Left ventricle myocardium superior (tissue), 1 donor: ENCODE measurements at places on chromosomes 16 and 17. TPM values are rescaled to one million over a fixed set of nuclear protein-coding genes. Genes with fewer than 3 reads are reported as not detected.

Gene AOC2
- total RNA-seq: 0.40 TPM

Gene UBALD2
- total RNA-seq: 35.4 TPM

Gene PMM2
- 15.3 TPM for total RNA-seq

Gene KLHL10
- total RNA-seq: 0.12 TPM

- DNase-seq: no peak
Observed at GRCh38 chr17:3910420-3911270, 5.6 kb downstream of the P2RX1 start.

DNA sequence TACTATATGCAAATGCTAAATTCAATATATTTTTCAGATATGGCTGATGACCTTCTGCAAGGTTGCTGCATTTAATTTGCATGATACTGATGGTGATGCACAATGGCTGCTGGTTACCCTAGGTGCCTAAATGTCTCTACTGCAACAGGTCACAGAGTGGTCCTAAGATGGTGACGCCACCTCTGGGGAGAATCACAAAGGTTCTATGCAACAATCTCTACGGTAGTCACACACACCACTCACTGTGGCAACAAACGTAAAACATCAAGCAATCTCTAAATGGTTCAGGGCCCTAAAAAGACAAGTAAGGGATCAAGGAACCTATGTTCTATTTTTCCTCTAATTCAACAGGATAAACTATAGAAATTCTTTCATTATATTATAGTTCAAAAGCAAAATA lies 293.3 kb downstream of the CEP112 start:
- DNase-seq: no peak

- DNase-seq: peak; percentile 55
Observed at GRCh38 chr17:19304209-19304608, 58.3 kb downstream of the B9D1 start.

DNA sequence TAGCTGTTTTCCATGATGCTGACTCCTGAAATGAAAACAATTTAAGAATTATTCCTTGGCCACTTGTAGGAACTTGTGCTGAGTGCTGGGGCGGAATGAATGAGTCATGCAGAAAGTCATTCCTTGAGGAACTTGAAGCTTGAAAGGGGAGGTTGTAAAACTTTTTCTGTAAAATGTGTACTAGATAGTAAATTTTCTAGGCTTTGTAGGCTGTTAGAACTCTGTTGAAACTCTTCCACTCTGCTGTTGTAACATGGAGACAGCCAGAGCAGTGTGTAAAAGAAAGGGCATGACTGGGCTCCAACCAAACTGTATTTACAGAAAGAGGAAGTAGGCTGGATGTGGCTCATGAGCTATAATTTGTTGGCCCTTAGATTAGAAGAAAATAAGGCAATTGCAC lies 46.1 kb downstream of the ABCA8 start:
- DNase-seq: no peak

DNA sequence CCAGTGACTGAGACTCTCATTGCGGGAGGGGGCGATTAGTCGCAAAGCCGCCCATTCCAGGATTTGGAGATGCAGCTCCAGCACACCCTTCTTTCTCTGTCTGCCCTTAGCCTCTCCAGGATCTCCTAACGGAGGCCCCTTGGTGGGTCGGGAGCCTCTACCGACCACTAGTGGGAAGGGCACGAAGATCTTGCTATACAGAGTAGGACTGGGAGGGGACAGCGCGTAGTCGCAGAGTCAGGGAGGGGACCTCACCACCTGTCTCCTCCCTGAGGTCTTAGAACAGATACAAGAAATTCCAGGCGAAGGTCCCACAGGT lies 588 bp upstream of the SMTNL2 start:
- DNase-seq: peak; percentile 61
